ENCODE measurements at places on chromosomes 2 and 18. TPM values are rescaled to one million over a fixed set of nuclear protein-coding genes. Genes with fewer than 3 reads are reported as not detected.

Gene EFHD1
- total RNA-seq: 2.8 TPM

DNA sequence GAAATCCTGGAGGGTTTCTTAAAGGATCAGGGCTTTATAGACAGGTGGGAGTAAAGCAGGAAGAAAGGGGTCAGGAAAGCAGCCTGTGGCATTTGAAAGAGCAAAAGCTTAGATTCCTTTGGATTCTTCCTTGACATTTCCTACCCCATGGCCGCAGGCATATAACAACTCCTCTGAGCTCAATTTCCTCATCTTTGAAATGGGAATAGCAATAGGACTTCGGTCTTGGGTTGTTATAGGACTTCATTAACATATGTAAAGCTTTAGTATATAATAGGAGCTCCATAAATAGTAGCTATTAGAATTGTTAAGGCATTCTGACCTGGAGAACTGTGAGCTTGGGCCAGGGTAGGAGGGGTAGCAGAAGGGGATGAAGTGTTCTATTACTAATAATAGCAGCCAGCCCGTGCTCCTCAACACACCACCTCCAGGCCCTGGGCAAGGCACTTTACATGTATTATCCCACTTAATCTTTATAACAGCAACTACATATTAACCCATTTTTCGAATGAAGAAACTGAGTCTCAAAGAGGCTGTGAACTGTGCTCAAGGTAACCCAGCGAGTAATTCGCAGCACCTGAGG is 10.6 kb downstream of the ZFP36L2 start:
- no peaks in the 10 kb centered on the region for H3K27me3 ChIP-seq
- H3K4me1 ChIP-seq: peaks cover 14% of the 10 kb centered on the region
- no peak for DNase-seq

Gene TUBA4B
- not detected for total RNA-seq

- H3K4me1 ChIP-seq: peaks cover 6% of the 10 kb centered on the region
- no peaks in the 10 kb centered on the region for H3K27me3 ChIP-seq
- no peak for DNase-seq
- H3K36me3 ChIP-seq: no peaks in the 10 kb centered on the region
- no peak overlapping the region for H3K27ac ChIP-seq
- H3K4me3 ChIP-seq: no peak overlapping the region
These were observed 4.9 kb downstream of the ZAP70 start for GRCh38 chr2:97718051-97718882.

Gene FOXI3
- 18.3 TPM for total RNA-seq

GRCh38 chr2:171185941-171186340 is 25.2 kb upstream of the TLK1 start:
- H3K4me1 ChIP-seq: 0 out of 2 replicates have a peak, but pooled peaks cover 3% of the 10 kb centered on the region
- no peak overlapping the region for H3K4me3 ChIP-seq
- no peaks in the 10 kb centered on the region for H3K27me3 ChIP-seq
- H3K27ac ChIP-seq: no peak overlapping the region
- H3K36me3 ChIP-seq: no peaks in the 10 kb centered on the region
- no peak for DNase-seq

DNA sequence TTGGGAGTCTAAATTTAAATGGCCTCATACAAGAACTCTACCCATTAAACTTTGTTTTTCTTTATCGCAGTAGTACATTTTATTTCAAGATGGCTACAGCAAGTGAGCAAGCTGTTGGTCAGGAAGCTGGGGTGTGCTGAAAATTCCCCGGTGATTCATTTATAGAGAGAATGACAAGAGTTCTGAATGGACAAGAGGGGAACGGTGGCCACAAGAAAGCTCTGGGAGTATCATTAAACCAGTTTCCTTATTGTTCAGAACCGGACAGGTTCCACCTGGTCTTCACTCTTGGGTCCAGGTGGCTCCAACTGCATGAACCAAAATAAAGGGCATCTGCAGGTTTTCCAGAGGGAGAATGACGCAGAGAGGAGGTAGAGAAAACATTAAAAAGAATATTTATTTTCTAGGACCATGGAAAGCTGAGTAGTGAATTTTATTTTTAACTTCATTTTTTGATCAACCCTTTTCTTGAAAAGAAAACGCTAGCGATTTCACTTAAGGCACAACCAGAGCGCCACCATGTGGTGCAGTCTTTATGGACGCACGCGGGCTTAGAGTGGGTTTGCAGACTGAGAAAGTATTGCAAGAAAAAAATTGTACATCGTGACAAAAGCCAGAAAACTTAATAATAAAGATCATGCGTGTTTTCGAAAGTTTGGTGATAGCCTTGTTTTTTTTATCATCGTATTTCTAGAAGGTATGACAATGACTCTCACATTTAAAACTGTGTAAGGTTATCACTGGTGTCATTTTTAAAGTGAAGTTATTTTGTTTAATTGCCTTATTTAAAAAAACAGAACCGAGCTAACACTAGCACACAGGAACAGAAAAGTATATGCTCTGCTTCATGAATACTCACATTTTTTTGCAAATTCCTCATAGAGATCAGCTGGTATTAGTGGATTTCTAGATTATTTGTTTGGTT is 97.9 kb upstream of the NOL4 start:
- H3K27ac ChIP-seq: no peak overlapping the region
- DNase-seq: peak; percentile 50
- H3K4me3 ChIP-seq: no peak overlapping the region
- no peaks in the 10 kb centered on the region for H3K4me1 ChIP-seq
- no peaks in the 10 kb centered on the region for H3K27me3 ChIP-seq
- peaks cover 13% of the 10 kb centered on the region for H3K36me3 ChIP-seq

- peaks cover 65% of the 10 kb centered on the region for H3K36me3 ChIP-seq
- H3K4me1 ChIP-seq: no peaks in the 10 kb centered on the region
- H3K27ac ChIP-seq: no peak overlapping the region
- H3K4me3 ChIP-seq: no peak overlapping the region
- no peak for DNase-seq
These were observed 40.4 kb downstream of the NUP35 start for GRCh38 chr2:183164650-183165015.

Gene C2orf72
- total RNA-seq: 1.0 TPM

Gene CROCC2
- total RNA-seq: not detected

- no peaks in the 10 kb centered on the region for H3K27me3 ChIP-seq
- DNase-seq: no peak
These were observed 138.0 kb upstream of the DNMT3A start for GRCh38 chr2:25479761-25480160.

DNA sequence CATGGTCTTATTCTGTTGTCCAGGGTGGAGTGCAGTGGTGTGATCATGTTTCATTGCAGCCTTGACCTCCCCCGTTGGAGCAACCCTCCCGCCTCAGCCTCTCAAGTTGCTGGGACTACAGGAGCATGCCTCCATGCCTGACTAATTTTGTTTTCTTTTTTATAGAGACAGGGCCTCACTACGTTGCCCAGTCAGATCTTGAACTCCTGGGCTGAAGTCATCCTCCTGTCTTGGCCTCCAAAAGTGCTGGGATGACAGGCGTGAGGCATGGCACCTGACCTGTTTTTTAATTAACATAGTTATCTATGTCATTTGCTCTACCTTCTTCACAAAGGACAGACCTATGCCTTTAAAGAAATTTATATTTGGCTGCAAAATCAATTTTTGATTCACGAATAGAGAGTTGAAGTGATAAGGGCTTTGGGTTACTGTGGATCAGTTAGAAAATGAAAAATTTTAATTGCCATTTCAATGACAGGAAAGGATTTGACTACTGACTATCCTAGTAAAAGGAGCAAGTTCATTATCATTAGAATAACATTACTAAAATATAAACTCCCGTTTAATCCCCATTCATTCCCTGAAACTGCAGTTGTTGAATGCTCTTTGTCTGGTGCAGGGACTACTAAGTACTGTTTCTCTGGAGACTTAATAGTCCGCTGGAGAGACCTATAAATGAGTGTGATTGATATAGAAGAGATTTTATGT is 3.7 kb downstream of the RNF138 start:
- H3K4me3 ChIP-seq: peak overlapping the region; percentile 63
- no peaks in the 10 kb centered on the region for H3K4me1 ChIP-seq
- peaks cover 14% of the 10 kb centered on the region for H3K36me3 ChIP-seq
- no peak overlapping the region for H3K27ac ChIP-seq
- DNase-seq: no peak

GRCh38 chr2:227804975-227805374 is 8.7 kb upstream of the CCL20 start:
- no peak for DNase-seq
- H3K27ac ChIP-seq: no peak overlapping the region
- no peak overlapping the region for H3K4me3 ChIP-seq
- H3K27me3 ChIP-seq: no peaks in the 10 kb centered on the region
- no peaks in the 10 kb centered on the region for H3K36me3 ChIP-seq
- 0 out of 2 replicates have a peak, but pooled peaks cover 1% of the 10 kb centered on the region for H3K4me1 ChIP-seq

- H3K4me1 ChIP-seq: peaks cover 4% of the 10 kb centered on the region
- no peak for DNase-seq
- no peak overlapping the region for H3K27ac ChIP-seq
- peaks cover 4% of the 10 kb centered on the region for H3K36me3 ChIP-seq
These were observed 150.5 kb upstream of the L3MBTL4 start for GRCh38 chr18:6564950-6565814.

- H3K4me1 ChIP-seq: no peaks in the 10 kb centered on the region
- H3K27ac ChIP-seq: no peak overlapping the region
- H3K27me3 ChIP-seq: no peaks in the 10 kb centered on the region
- DNase-seq: no peak
- no peak overlapping the region for H3K4me3 ChIP-seq
These were observed 9.8 kb downstream of the TRAK2 start for GRCh38 chr2:201441409-201441808.

DNA sequence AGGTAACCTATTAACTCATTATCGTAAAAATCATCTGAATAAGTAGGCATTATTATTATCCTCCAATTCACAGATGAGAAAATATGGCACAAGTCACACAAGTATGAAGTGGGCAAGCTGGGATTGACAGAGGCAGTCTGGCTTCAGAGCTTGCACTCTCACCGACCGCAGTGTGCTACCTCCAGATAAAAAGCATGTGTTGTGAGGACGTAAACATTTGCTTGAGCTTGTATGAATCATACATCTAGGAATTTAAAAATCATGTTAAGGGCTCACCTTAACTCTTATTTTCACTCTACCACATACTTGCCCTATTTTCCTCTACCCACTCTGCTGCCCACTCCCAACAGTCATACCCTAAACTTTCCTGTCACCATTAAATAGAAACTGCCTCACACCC is 65.3 kb upstream of the AMMECR1L start:
- H3K4me3 ChIP-seq: no peak overlapping the region
- H3K27ac ChIP-seq: no peak overlapping the region
- H3K4me1 ChIP-seq: no peaks in the 10 kb centered on the region
- H3K27me3 ChIP-seq: no peaks in the 10 kb centered on the region
- DNase-seq: no peak
- peaks cover 55% of the 10 kb centered on the region for H3K36me3 ChIP-seq

GRCh38 chr2:42129947-42130346 is 39.2 kb upstream of the EML4 start:
- H3K36me3 ChIP-seq: no peaks in the 10 kb centered on the region
- DNase-seq: no peak
- H3K27me3 ChIP-seq: no peaks in the 10 kb centered on the region
- H3K4me1 ChIP-seq: peaks cover 11% of the 10 kb centered on the region

DNA sequence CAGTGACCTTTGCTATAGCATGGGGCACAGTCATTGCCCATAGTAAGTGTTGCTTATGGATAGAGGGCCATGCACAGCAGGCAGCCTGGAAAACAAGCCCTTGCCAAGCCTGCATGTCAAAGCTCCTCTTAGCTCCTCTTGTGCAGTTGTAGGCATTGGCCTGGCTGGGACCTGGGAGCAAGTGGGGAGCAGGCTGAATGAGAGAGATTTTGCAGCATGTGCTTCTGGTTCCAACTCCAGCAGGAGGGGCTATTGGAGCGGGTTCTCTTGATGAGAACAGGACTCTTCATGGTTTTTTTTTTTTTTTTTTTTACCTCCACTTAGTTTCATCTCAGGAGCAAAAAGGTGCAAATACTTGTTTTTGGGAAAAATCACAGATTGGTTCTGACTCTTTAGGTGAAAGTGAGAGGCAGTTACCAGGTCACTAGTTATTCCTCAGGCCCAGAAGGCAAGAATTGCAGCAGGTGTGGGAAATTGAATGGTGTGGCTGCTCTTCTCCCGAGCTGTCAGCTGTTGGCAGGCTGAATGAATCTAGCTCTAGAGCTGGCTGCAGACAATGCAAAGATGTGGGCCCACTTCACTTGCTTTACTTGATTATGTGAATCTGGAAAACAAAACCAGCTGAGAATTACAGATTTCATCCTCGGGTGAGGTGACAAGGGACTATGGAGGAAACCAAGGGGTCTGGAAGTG is 95.9 kb downstream of the MAP4K4 start:
- no peaks in the 10 kb centered on the region for H3K36me3 ChIP-seq
- peak; percentile 81 for DNase-seq
- H3K4me1 ChIP-seq: peaks cover 3% of the 10 kb centered on the region
- H3K27me3 ChIP-seq: no peaks in the 10 kb centered on the region
- H3K27ac ChIP-seq: no peak overlapping the region

Gene M1AP
- total RNA-seq: 7.6 TPM

Gene G6PC2
- not detected for total RNA-seq

GRCh38 chr2:85034158-85034557 is 63.2 kb downstream of the KCMF1 start:
- no peak overlapping the region for H3K27ac ChIP-seq
- H3K4me1 ChIP-seq: no peaks in the 10 kb centered on the region
- peaks cover 52% of the 10 kb centered on the region for H3K36me3 ChIP-seq
- H3K4me3 ChIP-seq: no peak overlapping the region
- no peaks in the 10 kb centered on the region for H3K27me3 ChIP-seq

DNA sequence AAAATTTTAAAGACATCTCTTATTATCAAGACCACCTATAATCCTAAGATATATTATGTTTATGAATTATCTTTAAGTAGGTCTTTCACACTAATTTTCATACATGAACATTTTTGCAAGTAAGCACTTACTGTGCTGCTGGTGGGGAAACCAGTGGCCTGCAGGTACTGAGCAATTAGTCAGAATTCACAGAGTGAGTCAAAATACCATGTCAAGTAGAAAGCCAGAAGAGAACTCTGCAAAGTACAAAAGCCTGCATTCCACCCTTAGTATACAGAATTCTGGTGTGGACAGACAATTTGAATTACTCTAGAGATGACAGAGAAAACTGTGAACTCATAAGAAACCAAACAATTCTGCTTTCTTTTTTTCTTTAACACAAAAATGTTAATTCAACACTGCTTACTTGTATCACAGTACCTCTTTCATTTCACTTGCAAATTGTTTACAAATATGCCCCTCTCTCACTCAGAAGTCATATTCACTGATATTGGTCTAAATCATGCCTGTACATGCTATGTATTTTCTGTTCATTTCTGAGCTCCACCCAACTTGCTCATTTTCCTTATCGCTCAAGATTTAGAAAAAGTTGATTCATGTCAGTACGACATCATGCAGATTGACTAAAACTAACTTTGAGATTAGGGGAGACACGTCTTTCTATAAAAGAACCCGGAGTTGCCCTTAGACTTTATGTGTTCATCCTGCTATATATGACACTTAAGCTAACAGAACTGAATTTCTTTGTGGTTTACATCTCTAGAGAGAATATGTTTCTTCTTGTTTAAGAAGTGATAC is 182.9 kb downstream of the IKZF2 start:
- no peaks in the 10 kb centered on the region for H3K36me3 ChIP-seq
- H3K4me1 ChIP-seq: no peaks in the 10 kb centered on the region

- no peaks in the 10 kb centered on the region for H3K4me1 ChIP-seq
- H3K27me3 ChIP-seq: peaks cover 6% of the 10 kb centered on the region
- no peaks in the 10 kb centered on the region for H3K36me3 ChIP-seq
- no peak for DNase-seq
- no peak overlapping the region for H3K27ac ChIP-seq
These were observed 29.8 kb upstream of the TNS1 start for GRCh38 chr2:218032336-218033171.

Gene SCN1A
- 0.13 TPM for total RNA-seq

- H3K4me1 ChIP-seq: no peaks in the 10 kb centered on the region
- no peaks in the 10 kb centered on the region for H3K27me3 ChIP-seq
- H3K27ac ChIP-seq: no peak overlapping the region
- no peaks in the 10 kb centered on the region for H3K36me3 ChIP-seq
- DNase-seq: peak; percentile 46
These were observed 84.7 kb upstream of the NEDD4L start for GRCh38 chr18:57959278-57959677.

Measured in H9 (cell line).